ENCODE measurements at places on chromosomes 11 and 22.

GRCh38 chr11:58688789-58689503 is 42.8 kb downstream of the GLYAT start:
- DNase-seq: no peak

GRCh38 chr11:104736502-104736901 is 161.8 kb downstream of the CASP12 start:
- no peak for DNase-seq

DNA sequence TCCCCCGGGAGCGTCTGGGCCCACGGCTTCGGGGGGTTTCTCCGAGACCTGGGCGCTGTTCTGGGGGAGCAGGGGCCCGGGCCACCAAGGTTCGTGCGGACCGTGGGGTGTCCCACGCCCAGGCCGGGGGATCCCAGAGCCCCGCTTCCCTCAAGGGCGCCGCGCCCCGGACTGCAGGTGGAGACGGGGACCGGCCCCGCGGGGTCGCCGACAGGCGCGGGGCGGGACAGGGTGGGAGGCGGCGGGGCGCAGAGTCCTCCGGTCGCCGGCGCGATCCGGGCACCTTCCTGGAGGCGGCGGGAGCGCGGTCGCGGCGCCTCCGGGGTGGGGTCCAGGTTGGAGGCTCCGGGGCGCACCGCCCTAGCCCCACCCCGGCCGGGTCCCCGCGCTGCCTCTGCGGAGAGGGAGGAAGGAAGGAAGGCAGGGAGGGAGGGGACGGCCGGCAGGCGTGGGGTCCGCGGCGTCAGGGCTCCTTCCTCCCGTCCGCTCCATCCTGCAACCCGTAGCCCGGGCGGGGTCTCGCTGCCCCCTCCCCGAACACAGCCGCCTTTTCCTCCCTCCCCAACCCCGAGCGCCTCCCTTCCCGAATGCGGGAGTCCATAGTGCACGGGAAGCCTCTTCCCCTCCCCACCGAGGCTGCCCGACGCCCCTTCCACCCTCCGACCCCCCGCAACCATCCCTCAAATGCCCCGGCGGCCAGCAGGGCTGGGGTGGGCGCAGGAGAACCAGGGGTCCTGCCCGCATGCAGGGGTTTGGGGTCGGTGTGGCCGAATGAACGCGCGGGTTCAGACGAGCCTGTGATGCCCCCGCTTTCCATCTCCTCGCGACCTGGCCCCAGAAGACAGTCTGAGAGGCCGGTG is 4.3 kb upstream of the ZBED4 start:
- no peak for DNase-seq

- no peak for DNase-seq
These were observed 10.4 kb upstream of the SLCO2B1 start for GRCh38 chr11:75140269-75141138.

GRCh38 chr11:132818951-132819350 is 713.4 kb downstream of the OPCML start:
- DNase-seq: no peak

DNA sequence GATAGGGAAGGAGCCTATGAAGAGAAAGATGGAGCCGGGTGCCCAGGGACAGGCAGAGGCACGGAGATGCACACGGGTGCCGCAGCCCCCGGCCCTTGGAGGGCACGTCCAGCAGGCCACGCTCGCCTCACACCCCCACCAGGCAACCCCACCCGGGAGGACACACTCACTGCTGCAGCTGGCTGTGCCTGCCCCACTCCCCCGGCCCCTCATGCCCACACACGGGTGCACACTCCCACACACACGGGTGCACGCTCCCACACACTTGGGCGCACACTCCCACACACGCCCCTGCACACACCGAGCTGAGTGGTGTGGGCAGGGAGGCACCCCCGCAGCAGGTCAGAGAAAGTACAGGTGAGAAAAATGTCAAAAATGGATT is 1.1 kb downstream of the MOB2 start:
- DNase-seq: no peak

GRCh38 chr11:97883086-97883485 is 1137.7 kb upstream of the CNTN5 start:
- DNase-seq: no peak

DNA sequence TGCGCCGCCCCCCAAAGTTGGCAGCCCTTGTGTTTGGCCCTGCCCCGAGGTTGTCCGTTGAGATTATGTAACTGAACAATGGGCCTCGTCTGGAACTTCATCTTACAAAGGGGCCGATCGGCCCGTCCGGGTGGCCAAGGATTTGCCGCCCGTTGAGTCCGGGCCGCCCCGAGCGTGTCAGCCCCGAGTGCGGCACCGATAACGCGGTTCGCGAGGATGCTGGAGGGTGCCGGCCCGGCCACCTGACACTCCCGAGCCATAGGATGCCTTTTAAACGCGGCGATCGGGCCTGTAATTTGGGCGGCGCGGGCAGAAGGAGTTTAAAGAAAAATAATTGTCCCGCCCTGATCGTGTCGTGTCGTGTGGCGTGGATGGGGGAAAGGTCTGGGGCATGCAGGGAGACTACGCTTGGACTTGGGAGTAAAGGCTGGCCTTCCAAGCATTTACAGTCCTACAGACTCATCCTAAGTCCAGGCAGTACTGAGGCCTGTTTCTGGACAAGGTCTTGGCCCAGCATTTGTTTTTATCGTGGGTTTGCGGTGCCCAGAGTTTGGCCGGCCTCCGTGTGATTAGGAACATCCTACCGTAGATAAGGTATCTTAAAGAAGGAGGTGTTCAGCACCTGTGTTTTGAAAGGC is 1.3 kb downstream of the WEE1 start:
- no peak for DNase-seq

- no peak for DNase-seq
These were observed 35.6 kb upstream of the EIF3D start for GRCh38 chr22:36564422-36565158.

DNA sequence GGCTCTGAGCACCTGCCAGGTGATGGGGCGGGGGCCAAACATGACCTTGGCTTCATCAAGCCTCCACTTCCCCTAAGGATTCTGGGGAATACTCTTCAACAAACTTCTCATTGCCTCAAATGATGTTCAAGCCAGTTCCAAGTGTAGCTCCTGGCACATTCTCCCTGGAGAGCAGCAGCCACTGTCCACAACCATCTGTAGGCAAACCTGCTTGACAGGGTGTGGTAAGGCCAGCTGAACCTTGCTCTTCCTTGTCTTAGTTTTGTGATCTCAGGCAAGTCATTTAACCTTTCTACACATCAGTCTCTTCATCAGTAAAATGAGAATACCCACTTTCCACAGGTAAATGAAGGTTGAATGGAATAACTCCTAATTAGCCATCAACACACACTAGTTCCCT is 323.3 kb downstream of the TENM4 start:
- no peak for DNase-seq

DNA sequence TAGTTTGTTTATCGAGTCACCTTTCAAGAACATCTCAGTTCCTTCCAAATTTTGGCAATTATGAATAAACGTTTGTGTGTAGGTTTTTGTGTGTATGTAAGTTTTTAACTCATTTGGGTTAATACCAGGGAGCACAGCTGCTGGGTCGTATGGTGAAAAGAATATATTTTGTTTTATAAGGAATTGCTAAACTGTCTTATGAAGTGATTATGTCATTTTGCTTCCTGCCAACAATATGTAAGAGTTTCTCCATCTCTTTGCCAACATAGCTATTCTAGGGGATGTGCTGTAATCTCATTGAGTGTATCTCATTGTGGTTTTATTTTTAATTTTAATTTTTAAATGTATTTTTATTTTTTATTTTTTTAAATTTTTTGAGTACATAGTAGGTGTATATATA is 27.3 kb downstream of the BCL2L13 start:
- no peak for DNase-seq

GRCh38 chr22:45994491-45995404 is 17.8 kb upstream of the WNT7B start:
- no peak for DNase-seq

DNA sequence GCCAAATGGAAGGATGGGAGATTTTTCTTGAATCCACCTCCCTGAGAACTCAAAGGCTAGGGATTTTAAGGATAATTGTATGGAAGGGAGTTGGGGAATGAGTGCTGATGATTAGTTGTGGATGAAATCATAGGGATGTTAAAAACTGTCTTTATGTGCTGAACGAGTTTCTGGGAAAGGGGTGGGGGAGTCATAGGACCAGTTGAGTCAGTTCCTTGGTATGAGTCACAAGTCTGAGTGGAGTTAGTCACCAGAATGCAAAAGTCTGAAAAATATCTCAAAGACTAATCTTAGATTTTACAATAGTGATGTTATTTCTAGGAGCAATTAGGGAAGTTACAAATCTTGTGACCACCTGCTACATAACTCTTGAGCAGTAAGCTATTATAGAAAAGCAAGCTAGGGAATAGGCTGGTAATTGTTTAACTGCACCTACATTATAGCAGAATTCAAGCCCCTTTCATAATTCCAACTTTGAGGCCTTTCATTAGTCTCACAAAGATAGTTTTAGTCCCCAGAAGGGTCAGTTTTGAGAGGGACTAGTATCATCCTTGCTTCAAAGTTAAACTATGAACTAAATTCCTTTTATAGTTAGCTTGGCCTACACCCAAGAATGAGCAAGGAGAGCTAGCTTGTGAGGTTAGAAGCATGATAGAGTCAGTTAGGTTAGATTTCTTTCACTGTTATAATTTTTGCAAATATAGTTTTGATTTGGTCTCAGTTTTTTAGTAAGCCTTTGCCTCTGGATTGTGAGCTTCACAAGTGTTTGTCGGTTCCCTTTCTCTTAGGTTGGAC is 668.0 kb downstream of the ETS1 start:
- peak; percentile 64 for DNase-seq

DNA sequence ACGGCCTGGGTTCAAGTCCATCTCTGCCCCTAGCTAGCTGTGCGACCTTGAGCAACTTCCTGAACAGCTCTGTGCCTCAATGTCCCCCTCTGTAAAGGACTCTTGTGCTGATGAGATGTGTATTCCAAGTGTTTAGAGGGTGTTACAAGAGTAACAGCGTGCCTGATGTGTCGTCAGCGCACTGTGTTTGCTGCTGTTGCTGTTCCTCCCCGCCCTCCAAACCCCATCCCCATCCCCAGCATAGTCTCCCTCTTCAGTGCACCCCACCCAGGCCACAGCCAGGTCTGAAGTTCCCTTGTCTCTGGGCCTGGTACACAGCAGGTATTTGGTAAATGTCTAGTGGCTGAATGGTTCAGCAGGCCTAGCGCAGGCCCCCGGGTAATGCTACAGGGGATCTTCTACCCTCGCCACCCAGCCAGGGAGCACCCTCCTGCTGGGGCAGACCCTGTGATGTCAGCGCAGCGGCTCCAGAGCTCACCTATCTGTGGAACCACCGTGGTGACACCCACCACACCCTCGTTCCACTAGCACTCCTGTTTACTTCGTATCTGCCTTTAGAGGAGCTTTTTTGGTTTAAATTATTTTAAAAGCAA is 10.3 kb downstream of the CBX7 start:
- no peak for DNase-seq

GRCh38 chr22:38317122-38317994 is at the start of gene CSNK1E:
Gene CSNK1E, minus strand, starts transcription at chr22:38317433. Its CDS starts 3,276 bp downstream, at chr22:38314157.
- no peak for DNase-seq

GRCh38 chr11:102864724-102865123 is 10.1 kb downstream of the MMP12 start:
- DNase-seq: no peak

DNA sequence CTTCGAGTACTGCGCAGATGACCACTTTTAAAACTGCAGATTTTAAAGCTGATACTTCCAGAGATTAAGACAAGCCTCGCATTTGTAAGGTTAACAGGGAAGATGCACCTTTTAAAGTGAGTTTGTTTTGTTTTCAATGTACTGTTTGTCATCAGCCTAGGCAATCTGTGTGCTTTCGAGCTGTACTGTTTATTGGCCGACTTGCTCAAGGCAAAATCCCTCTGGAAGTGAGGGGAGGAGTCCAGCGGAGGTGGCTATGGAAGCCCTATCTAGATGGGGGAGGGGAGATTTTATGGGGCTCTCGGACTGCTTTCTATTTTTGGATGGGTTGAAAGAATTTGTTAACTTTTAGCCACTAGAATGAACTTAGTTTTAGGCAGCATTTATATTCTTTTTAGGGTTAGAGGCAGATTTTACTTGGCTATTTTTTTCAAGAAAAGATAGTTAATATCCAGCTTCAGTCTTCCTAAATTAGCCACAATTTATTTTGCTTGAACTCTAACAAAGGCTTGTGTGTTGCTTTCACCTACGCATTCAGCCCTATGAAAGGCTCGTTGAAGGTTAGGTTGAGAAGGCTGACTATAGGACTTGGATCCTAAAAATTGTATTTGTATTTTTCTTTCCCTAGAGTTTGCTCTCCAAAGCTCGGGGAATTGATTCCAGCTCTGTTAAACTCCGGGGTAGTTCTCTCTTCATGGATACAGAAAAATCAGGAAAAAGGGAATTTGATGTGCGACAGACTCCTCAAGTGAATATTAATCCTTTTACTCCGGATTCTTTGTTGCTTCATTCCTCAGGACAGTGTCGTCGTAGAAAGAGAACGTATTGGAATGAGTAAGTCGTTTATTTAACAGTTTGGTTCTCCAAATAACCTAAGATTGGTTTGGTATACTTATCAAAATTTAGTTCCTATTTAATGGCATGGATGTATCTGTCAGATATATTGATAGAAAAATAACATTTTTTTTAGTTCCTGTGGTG is 2.1 kb downstream of the WEE1 start:
- peak; percentile 61 for DNase-seq

All from HFF-Myc (cell line).